Cortex of kidney (tissue), 1 donor: ENCODE measurements at places on chromosomes 5 and 9.

DNA sequence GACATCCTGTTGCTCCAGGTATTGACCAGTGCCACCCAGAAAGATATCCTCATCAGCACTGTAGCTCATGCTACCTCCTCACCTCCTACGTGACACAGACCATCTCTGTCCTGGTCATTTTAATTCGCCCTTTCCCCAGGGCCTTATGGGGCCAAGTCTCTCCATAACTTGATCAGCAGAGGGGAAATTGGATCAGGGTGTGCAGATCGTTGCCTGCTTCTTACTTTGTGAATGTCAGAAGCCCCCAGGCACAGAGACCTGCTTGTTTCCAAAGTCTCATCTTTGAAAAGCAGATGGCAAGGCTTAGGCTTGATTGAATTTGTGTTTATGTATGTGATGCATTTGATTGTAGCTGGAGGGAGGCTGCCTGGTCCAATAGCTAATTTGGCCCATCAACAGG is 8.8 kb upstream of the DBH start:
- no peak for DNase-seq

GRCh38 chr9:90915693-90916092 is 114.1 kb downstream of the SYK start:
- DNase-seq, result no peak

DNA sequence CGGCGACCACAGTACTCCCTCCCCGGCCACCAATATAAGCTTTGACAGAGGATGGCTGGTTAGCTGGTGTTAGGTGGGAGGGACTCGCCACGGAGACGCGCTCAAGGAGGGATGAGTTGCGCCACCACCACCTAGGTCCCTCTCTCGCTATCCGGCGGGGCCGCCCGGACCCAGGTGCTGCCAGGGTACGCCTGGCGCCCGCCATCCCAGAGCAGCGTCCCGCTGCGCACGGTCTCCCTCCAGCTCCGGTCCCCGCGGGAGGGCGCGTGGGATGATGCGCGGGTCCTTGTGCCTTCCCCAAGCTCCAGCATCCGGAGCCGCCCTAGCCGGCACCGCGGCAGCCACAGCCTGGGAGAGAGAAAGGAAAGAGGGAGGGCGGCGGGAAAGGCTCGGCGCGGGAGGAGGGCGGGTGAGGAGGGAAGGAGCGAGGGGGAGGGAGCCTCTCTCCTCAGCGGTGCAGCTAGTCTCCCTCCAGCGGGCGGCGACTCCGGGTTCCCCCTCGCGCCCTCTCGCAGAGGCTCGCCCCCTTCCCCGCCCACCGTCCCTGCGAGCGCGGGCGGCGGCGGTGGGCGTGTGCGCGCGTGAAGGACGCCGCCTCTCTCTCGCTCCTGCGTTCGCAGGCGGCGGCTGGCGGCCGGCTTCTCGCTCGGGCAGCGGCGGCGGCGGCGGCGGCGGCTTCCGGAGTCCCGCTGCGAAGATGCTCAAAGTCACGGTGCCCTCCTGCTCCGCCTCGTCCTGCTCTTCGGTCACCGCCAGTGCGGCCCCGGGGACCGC is at the start of gene CAMK4:
Gene CAMK4, plus strand, starts transcription at position 598 of the 774 bp plus-strand sequence. Its CDS starts 100 bp downstream, at position 698.
- no peak for DNase-seq

GRCh38 chr9:129201289-129201688 is 23.2 kb upstream of the IER5L start:
- DNase-seq, result no peak

DNA sequence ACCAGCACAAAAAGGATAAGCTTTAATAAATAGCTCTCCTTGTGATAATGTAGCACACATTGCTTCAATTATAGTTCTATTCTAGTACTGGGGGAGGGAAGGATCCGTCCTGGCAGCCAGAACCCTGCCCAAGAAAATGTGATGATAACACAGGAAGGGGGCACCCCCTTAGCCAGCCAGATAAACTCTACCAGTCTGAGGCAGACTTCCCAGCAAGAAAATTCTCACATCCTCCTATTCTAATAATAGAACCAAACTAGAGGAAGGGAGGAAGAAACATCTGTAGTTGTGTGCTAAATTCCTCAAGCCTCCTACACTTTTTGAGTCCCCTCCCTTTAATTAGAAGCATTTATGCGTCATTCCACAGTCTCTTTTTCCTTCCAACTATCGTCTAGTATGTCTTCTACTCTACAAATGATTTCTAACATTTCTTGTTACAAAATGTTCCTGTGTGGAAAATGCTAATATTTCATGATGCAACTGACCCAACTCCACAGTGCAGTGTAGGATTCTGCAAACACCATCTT is 261.0 kb downstream of the SEMA5A start:
- no peak for DNase-seq

DNA sequence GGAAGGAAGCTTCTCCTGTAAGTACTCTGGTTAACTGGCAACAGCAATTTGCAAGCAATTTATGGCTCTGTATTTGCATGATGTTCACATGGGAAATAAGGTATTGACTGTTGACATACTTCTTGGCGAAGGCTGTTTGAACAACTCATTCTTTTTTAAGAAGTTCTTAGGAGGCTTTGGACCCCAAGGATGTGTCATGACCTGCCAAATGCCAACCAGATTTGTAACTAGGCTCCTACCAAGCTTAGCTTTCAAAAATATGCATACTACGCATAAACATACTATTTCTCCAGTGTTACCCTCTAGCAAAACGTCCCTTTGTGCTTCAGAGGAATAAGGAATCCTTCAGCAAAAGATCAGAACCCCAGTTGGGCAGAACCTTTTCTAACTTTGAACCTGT is 165.2 kb upstream of the MSX2 start:
- DNase-seq, result no peak

DNA sequence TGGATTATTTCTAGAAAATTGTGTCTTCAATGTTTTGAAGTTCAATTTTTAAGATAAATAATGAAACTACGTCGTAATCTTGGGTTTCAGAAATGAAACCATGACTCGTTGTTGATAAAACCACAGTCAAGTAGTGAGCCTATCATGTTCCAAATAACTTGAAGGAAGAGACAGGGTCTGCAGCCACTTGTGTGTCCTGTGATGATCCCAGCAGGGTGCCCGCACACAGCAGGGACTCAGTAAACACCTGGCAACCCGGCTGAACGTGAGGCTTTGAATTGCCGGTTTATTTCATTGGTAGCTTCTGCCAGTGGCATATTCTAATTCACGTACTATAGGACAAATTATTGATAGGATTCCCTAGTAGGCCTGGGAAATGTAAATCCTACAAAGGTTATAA is 679.6 kb downstream of the IRX1 start:
- no peak for DNase-seq

DNA sequence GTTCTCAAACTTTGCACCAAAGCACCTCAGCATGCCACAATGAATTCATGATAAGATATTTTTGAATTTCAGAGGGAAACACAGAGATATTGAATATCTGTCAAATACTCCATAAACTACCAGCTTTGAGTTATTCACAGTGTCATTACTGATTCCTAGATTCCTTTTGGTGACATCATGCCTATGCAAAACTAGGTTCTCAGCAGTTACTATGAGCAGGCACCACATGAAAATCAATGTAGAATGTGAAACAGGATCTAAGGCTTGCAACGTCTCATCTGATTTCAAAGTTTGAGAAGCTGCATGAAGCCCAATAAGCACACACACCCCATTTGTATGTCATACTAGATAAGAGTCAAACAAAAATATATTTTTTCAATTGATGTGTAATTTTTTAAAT is 426.5 kb downstream of the NR2F1-AS1 start:
- no peak for DNase-seq

DNA sequence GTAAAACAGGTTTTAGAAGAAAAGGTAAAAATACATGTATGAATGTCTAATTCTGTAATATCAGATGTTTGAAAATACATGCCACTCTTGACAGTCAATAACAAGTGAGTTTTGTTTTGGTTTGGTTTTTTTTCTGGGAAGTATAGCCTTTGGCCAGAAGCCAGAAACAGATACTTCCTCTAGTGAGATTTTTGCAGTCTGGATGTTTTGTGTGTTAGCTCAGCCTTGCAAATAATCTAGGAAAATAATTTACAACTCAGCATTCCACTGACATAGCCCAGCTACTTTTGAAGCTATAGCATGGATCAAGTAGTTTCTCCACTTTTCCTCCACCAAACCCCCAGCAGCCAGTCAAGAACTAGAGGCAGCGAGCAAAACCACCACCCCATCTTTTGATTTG is 56.7 kb downstream of the SLC1A1 start:
- DNase-seq, result no peak

- no peak for DNase-seq
Observed at GRCh38 chr5:168426007-168426863, 60.0 kb upstream of the RARS1 start.

GRCh38 chr5:38465061-38465460 is 91.4 kb downstream of the LIFR start:
- DNase-seq, result no peak

DNA sequence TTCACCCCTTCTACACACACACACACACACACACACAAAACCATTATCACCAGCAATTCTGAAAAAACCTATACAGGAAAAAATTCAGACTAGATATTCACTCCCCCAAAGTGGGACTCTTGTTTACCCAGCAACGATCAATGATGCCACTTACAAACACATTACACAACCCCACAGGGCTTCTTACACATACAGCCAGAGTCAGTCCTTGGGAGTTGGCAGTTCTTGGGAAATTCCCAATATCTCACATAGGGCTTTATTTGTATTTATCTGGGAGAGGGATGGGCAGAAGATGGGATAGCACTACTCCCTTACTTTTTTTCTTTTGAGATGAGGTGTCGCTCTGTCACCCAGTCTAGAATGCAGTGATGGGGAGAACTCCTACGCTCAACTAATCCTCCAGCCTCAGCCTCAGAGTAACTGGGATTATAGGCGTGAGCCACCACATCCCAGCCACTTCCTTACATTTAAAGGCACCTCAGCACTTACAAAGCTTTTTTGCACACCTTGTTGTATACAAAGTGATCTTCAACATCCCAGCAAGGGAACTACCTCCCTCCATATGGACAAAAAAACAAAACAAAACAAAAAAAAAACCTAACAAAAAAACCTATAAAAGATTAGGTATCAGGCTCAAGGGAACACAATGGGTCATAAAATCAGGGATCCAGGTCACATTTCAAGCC is 168.4 kb downstream of the TSSK1B start:
- DNase-seq, result no peak

DNA sequence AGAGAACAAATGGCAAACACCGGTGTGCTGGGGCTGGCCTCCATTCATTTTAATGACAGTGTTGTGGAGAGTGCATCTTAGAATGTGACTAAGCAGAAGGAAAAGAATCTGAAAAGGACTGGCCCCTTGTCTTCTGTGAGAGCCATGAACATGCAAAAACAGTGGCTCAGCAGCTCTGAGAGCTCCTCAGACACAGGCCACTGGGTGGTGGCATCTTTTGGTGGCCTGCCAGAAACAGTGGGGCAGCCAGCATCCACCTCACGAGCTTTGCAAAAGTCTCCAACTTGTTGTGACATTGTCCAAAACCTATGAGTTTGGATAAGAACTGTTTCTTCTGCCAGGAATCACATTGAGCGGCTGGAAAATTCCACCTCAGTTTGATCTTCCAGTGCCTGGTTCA is 233.4 kb downstream of the NR3C1 start:
- DNase-seq, result no peak

GRCh38 chr5:5017827-5018577 is 122.1 kb upstream of the ADAMTS16 start:
- no peak for DNase-seq
